Right forelimb (tissue), 1 donor: ENCODE measurements at places on chromosomes 3 and 15.

GRCh38 chr15:60006873-60007272, 2.8 kb downstream of the FOXB1 start:
- no peak for DNase-seq

DNA sequence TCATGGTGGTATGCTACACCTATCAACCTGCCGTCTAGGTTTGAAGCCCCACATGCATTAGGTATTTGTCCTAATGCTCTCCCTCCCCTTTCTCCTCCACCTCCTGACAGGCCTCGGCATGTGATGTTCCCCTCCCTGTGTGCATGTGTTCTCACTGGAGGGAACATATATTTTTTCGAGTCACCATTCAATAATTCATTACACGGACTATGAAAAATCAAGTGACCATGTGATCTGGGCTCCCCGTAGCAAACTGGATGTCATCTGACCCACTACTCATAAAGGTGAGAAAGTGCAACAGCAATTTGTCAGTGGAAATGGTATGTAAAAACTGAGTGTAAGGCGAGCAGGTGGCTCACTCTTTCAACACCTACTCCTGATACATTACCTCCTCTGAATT, 224.3 kb upstream of the RASGRP1 start:
- no peak for DNase-seq

DNA sequence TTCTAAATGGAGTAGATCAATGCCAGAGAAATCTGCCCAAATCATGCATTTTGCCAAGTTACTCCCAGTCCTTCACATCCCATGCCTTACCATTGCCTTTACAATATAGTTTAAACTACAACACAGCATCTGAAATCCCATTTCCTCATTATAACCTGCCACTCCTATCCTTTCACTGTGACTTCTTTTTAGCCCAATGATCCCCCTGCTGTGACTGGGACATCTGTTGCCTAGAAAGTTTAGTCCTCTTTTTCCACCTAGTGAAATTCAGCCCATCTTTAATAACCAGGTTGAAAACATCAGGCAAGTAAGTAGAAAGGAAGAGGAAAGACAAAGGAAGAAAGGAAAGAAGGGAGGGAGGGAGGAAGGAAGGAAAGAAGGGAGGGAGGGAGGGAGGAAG, 627.9 kb upstream of the ZNF385D start:
- no peak for DNase-seq

GRCh38 chr3:71285086-71285485, 298.4 kb downstream of the FOXP1 start:
- no peak for DNase-seq

DNA sequence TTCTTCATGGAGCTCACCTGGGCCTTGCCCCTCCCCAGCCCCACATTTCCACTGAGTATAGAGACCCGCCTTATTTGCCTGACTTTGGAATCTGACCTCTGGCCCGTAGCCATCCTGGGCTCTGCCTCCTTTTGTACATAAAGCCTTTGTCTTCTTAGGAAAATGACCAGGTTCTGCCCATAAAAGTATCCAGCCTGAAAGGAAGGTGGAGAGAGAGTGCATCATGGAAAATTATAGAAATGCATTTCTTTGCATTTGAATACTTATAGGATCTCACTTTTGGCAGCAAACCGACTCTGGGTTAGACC, 3.6 kb upstream of the SH2D7 start:
- DNase-seq = no peak

DNA sequence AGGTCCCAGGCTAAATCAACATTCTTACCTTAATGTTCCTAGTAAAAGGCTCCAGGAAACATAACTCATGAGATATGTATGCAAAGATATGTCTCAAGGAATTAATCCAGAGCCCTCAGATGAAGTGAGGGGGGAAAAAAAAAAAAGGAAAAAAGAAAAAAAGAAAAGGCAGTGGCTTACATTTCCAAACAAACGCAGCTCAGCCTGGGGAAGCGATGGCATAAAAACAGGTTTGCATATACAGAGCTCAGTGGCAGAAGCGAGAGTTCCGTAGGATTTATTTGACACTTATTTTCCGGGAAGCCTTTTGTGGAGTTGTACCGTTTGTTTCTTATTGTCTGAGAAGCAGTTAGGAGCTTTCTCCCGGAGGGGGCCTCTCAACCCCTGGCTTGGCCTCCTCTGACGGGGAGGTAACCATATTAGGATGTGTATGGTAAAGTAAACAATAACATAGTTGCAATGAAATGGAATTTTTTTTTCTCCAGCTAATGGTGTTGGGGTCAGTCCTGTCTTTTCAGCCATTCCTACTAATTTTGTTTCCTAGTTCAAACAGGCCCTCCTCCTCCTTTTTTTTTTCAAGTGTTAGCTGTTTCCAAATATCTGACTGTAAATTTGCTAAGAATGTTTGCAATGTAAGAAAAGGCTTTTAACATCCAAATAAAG, 338.6 kb downstream of the FOXP1 start:
- no peak for DNase-seq

- no peak for DNase-seq
Observed at GRCh38 chr15:46709460-46710083, 1007.7 kb upstream of the SEMA6D start.

DNA sequence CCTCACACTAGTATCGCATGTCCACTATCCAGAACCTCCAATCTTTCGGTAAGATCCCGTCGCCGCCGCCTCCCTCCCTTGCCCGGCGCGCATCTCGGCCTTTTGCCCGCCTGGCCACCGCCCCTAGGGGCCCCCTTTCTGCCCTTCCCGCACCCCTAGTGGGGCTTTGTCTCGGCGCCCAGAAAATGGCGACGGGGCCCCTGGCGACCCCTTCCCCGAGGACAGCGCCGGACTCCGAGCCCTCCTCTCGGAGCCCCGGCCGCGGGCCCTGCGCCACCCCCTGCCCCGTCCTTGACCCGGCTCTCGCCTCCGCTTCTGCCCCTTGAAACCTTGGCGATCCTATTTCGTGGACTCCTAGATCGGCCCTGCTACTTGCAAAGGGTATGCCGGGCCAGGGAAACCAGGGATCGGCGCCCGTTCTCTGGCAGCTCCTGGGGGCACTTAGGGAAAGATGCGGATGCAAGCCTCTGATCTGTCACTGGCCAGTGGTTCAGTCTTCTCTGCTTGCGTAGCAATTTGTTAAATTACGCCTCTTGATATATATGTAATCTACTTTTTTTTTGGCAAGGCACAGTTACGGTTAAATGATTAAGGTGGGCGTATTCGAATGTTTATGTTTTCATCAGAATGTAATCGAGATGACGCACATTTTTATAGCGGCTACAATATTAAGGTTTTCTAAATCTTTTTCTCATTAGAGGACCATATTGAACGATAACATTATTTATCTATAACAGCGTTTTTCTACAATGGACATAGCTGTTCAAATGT, 603 bp downstream of the EIF1B start:
- DNase-seq = peak; percentile 81

GRCh38 chr15:86312486-86312885, 232.8 kb downstream of the AGBL1 start:
- no peak for DNase-seq

DNA sequence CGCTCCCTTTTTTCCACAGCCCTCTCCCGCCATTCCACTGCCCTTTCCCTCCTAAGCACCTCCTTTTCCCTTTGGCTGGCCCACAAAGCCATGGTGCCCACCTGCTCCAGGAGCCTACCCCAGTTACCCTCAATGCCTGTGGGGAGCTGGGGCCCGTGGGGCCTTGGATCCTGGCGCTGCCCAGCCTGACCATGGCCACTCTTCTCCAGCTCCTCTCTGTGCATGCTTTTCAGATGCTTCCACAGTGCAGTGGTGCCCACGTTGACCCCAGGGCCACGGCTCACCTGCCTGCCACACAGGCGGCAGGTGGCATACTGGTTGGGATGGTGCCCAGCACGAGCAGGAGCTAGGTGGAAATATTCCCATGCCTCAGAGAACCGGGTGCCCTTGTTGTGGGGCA, 1.5 kb downstream of the ZBED2 start:
- DNase-seq = no peak

DNA sequence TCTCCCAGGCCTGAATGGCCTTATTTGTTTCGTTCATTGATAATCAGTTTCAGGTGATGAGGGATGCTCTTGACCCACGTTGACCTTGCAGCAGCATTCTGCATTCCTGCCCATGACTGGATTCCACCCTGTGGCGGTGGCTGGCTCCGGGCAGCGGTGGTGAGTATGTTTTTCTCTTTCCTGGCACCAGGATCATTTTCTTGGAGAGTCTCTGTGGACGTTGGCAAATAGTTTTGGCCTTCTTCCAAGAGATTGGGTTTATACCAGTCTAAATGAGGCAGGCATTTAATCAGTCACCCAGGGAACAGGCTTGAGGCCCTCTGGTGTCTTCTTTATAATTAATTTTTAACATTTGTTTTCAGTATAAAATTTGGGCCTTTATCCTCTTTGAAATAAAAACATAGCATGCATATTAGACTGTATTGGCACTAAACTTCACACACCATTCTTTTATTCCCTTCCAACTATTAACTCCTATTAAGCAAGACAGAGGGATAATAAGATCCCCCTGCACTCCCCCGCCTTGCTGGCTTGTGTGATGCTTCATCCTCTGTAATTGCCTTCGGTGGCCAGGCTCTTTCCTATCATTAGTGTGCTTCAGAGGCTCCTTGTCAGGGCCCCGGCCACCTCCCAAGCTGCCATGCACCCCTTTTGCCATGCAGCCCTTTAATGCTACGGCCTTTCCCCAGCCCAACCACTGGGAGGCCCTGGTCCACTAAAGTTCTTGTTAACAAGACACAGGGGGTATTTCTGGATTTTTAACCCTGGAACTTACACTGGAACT, 176.2 kb upstream of the TOPAZ1 start:
- DNase-seq = no peak

DNA sequence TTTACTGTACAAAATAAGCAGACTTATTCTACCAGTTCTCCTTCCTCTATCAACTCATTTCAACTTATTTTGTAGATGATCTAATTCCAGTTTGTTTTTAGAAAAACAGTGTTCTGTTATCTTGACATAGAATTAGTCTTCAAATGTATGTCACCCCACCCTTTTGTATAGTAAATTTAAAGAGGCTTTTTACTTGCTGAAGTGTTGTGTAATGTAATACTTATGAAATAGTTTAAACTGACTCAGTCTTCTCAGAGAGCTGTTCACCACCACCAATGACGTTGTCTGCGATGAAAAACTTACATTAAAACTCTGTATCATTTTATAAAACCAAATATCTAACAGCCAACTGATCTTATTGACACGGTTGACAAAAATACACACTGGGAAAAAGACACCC, 82.9 kb downstream of the RAP2B start:
- no peak for DNase-seq

DNA sequence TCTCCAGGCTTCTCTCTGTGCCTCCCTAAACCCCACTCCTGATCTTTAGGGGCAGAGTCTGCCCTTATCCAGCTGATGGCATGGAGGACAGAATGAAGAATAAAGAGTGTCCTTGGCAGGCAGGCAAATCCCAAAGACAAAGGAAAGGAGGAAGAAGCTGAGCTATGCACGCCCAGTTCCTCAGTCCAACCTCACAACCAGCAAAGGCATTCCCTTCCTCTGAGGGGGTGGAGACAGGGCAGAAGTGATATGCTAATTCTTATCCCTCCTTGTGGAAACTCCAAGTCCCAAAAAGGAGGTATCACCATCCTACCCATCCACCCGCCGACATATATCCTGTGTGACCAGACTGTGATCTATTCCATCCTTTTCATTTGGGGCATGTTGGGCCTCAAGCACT, 10.5 kb upstream of the CCDC54 start:
- no peak for DNase-seq

- no peak for DNase-seq
Observed at GRCh38 chr15:41775651-41776050, 1.4 kb downstream of the MAPKBP1 start.

- no peak for DNase-seq
Observed at GRCh38 chr15:78540871-78541743, 863 bp downstream of the PSMA4 start.

DNA sequence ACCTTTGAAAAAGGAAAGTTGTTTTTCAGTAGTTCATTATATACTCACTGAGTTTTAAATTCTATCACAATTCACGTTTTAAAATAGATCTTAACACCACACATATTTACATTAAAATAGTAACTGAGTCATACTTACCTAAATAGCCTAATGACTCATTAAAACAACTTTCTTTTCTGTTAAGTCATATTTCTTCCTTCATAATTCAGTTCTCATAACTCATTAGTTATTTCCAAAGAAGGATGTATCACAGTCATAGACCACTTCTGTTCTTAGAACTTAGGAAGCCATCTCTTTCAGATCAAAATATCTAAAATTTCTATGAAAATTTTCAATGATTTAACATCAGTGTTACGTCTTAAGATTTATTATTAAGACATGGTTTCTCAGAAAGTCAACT, 885.9 kb downstream of the FHIT start:
- DNase-seq = no peak

- no peak for DNase-seq
Observed at GRCh38 chr3:167602041-167602440, 51.7 kb downstream of the WDR49 start.

DNA sequence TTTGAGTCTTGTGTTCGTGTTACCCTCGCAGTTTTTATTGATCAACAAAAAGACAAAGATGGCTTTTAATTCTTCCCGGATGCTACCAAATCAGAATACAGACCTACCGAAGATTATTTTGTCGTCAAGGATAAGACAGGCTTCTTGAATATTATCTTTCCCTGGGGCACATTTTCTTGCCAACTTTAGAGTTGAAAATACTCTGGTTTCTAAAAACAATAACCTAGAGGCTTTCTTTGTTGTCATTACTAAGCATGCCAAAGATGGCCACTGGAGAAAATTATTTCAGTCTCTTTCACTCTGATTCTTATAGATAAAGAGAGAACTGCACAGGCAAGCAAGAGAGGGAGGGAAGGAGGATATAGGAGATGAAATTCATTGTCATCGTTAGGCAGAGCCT, 33.9 kb downstream of the OXNAD1 start:
- no peak for DNase-seq

DNA sequence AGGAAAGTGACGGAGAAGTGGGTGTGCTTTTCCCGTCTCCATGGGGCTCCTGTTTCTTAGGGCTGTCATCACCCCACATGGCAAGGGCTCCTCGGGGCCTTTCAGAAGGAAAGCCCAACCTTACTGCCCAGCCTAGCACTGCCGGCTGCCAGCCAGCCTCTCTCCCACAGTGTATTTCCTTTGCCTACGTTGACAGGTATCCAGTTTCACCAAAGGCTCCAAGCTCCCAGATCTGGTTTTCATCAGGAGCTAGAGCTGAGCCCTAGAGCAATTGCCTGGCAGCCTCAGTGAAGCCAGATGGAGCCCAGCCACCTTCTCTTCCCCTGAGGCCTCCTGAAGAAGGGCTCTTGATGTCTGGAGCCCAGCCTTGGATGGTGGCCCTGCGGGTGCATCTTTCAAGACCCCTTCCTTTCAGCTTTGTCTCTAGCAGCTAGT, 20.2 kb downstream of the CRABP1 start:
- no peak for DNase-seq

GRCh38 chr15:101579631-101580163, 72.5 kb downstream of the TM2D3 start:
- DNase-seq = no peak

DNA sequence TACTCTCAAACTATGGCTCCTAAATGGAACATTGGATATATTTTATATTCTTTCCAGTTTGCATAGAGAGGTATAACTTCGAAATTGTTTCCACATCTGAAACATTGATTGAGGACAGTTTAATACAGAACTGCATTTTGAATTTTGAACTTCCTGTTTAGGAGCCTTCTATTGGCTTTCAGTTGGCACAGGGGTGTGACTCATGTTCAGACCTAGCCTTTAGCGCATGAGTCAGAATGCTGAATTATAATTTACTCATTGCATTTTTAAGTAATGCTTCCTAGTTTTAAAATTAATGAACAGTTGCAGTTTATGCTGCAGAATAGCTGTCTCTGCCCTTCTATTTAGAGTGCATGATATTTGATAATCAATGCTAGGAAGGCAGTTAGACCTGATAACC, 751.7 kb downstream of the CADM2 start:
- no peak for DNase-seq

GRCh38 chr15:56964182-56964581, 45.7 kb downstream of the TCF12 start:
- no peak for DNase-seq
